ENCODE measurements at places on chromosomes 13 and 19.
A peak's percentile ranks its signal among the peaks of the same experiment; 100 is the strongest.

- DNase-seq, result no peak
Measured at GRCh38 chr13:96112936-96113335, 23.0 kb downstream of the HS6ST3 start.

DNA sequence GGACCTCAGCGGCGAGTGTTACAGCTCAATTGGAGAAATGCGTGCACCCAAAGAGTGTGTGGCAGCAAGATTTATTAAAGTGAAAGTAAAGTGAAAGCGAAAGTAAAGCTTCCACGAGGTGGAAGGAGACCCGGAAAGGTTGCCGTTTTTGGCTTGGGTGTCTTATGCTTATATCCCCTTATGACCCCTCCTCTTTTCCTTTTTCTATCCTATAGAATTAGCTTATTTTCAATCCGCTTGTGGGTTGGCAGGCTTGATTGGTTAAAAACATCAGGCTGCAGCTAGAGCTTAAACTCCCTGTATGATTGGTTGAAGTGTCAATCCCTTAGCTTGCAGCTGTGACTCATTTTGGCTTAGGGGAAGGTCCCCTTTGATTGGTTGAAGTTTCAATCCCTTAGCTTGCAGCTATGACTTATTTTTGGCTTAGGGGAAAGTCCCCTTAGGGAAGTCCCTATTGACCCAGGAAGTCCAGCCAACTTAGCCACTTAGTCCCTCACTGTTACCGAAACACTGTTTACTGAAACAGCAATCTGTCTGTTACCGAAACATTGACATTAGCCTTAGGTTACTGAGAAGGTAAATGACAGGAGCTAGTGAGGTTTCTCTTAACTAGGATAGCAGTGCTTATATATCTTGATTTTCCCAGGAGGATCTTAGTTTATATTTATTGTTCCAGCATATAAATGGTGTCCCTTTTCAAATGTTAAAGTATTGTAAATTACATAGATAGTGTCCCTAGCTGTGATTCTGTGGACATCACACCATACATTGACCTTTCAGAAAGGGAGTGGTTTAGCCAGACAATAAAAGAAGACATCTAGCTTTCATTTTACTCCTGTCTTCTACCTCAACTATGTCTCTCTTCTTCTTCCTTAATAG lies 575.8 kb downstream of the DACH1 start:
- DNase-seq, result peak; percentile 85

- no peak for DNase-seq
Measured at GRCh38 chr13:25739376-25739775, 312.4 kb downstream of the SHISA2 start.

DNA sequence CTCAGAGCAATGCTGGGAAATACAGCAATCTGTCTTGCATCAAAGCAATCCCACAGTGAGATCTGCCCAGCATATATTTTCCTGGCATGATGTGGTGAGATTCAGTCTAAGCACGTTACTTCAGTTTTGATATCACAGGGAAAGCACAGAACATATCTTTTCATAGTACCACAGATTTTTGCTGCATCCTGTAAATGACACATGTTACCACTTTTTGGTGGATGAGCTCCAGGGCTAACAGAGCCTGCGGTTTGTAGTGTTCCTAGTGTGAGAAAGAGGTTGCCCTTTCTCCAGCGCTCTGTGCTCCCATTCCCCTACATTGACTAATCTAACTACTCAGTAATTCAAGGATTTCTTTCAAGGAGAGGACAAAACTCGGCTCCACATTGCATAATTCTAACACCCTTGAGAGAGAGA lies 409.0 kb downstream of the GPC6 start:
- peak; percentile 1 for DNase-seq

GRCh38 chr13:60335531-60335930 lies 61.5 kb upstream of the TDRD3 start:
- DNase-seq, result no peak

- peak; percentile 98 for DNase-seq
Measured at GRCh38 chr19:2084993-2085720, 11.0 kb downstream of the MOB3A start.

GRCh38 chr19:45645631-45646344 lies 6.6 kb upstream of the EML2 start:
- peak; percentile 89 for DNase-seq

DNA sequence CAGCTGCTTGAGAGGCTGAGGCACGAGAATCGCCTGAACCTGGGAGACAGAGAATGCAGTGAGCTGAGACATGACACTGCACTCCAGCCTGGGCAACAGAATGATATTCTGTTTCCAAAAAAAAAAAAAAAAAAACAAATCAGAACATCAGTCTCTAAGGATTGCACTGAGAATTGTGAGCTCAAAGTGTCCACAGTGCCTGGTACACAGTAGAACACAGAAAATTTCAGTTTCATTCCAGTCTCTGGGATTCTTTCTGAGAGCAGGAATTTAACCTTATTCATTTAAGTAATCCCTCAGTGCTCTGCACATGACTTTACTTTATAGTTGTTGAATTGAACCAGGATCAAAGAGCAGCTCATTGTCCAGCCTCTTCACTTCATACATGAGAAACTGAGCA lies 25.9 kb upstream of the GATAD2A start:
- no peak for DNase-seq

DNA sequence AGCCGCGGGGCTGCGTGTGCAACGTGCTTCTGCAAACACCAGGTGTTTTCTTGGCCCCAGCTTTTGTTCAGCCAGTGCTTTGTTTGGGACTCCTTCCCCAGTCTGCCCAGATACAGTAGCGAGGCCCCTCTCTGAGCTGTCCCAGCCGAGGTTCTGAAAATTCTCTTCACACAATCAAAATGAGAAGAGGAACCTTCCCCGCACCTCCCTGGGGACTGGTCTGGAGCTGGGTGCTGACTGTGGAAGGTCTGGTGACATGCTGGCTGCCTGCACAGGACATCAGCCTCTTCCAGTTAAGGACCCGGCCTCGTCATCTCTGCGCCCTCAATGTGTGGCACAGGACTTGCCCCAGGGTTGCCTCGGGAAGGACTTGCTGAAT lies 4.2 kb downstream of the ATP4A start:
- DNase-seq, result no peak

DNA sequence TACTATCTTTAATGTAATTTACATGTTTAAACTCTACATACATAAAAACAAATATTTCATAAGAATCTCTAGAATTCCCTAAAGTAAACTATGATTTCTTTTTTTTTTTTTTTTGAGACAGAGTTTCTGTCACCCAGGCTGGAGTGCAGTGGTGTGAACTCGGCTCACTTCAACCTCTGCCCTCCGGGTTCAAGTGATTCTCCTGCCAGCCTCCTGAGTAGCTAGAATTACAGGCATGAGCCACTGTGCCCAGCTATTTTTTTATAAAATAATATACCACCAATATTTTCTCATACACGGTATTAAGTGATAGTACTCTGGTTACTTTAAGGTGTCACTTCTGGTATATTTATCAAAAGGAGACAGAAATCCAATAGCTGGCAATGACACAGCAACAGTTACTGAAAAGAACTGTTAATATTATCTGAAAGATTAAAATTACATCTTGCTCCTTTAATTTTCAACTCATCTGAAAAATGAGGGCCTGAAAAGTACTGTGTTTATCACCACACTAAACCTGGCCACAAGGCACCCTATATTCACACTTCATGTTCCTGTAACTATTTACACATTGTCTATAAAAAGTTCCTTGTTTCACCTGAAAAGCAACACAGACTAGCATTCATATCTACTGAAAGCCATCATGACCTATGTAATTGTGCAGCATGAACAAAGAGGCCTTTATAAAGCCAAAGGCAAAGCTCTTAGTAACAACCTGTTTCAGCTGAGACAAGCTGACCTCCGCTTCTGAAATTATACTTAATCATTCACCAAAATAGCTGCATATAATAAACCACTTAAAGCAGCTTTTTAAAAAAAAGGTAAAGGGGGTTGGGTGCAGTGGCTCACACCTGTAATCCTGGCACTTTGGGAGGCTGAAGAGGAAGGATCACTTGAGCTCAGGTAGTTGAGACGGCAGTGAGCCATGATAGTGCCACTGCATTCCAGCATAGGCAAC lies 106.1 kb downstream of the SLC25A15 start:
- no peak for DNase-seq

DNA sequence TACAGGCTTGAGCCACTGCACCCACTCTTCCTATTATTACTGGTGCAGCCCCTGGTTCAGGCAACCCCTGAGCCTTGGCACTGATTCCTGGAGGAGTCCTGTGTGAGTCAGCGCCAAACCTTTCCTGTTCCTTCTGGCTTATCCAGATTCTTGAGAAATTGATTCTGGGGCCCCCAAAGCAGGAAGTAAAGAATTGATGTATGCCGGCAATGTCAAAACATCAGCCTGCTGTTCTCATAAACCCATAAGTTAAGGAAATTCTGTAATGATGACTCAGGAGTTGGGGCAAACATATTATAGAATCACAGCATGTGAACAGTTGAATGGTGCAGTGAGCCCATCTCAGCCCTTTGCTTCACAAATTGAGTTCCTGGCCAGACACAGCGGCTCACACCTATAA lies 1.4 kb upstream of the OR7G3 start:
- DNase-seq, result peak; percentile 56

GRCh38 chr19:10431943-10432735 lies 11.8 kb downstream of the PDE4A start:
- DNase-seq, result no peak

Measured in RPMI7951 (cell line).